ENCODE measurements at places on chromosomes 7 and 10.

DNA sequence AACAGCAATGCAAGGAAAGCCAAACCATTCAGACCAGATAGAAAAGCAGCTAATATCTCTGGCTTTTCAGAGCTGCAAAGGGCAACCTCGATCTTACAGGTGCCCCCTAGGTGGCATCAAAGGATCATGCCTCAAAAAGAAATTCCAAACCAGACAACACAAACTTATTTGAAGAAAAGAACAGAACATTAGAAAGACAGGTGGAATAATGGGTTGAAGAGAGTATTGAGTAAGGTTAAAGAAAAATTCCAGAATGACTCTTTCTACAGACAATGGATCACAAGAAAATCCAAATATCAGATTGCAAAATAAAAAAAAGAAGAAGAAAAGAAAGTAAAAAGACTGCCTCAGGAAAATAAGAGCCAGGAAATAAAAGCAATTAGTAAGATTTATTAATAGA is 213.7 kb downstream of the ELMO1 start:
- peak; percentile 38 for DNase-seq

DNA sequence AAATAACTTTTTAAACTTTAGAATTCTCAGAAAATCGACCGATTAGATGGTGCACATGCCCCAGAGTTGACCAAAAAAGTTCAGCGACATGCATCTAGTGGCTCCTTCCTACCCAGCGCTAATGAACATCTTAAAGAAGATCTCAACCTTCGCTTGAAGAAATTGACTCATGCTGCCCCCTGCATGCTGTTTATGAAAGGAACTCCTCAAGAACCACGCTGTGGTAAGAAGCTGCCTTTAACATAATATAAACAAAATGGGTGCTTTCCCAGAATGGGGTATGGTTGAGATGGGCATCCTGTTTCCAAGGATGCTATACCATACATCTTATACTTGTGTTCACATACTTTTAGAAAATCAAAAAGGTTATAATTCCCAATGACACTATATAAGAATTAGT is 24.6 kb downstream of the GLRX3 start:
- DNase-seq, result no peak

DNA sequence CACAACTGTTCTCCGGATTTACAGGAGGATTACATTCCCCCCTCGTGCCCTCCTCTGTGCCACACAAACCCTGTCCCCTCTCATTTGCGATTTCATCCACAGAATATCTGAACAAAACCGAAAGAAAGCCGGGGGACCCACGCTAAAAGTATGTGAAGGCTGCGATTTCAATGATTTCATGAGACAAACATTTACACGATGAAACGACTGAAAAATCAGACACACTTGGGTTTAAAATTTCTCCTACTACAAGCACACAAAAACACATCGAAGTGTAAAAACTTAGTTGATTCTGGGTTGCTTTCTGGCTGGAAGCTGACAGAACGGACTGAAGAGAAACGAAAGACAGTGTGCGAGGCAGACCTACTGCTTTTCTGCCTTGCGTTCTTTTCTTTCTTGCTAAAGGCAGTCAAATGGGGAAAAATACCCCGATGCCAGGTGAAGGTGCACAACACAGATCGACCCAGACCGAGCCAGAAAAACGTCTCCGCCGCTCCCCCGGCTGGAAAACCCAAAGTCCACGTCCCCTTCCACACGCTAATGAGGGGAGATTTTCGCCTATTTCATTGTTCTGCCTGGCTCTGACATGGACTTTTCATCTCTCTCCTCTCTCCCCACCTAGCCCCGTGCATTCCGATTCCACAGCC is 1.2 kb downstream of the HIPK2 start:
- peak; percentile 34 for DNase-seq

- no peak for DNase-seq
Observed at GRCh38 chr10:103145860-103146466, 47.1 kb downstream of the NT5C2 start.

All from CD4-positive, alpha-beta T cell treated with Interleukin-2 at 100 ng/mL for 4 hours (primary cell).